ENCODE measurements at places on chromosomes 1 and 21.
A peak's percentile ranks its signal among the peaks of the same experiment; 100 is the strongest.

DNA sequence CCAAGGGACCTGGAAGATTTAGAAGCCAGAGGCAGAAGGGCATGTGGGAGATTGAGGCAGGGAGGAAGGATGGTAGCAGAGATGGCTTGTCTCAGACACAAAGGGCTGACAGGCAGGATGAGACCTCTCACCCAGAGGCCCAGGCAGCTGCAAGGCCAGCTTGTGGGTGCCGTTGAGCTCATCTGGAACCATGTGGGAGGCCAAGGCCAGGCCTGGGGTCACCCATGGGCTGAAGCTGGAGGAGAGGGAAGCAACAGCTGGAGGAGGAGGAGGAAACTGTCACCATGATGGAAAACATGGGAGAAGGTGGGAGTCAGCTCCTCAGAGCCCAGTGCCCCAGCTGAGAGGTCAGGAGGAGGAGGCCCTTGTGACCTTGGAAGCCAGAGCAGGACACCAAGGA is 6.4 kb downstream of the CRABP2 start:
- DNase-seq: no peak

GRCh38 chr21:40586575-40586974 is 260.4 kb downstream of the DSCAM start:
- DNase-seq: no peak

- DNase-seq: no peak
These were observed 163.4 kb upstream of the USP24 start for GRCh38 chr1:55378582-55378981.

- no peak for DNase-seq
These were observed 397.2 kb downstream of the OMA1 start for GRCh38 chr1:58149271-58149812.

DNA sequence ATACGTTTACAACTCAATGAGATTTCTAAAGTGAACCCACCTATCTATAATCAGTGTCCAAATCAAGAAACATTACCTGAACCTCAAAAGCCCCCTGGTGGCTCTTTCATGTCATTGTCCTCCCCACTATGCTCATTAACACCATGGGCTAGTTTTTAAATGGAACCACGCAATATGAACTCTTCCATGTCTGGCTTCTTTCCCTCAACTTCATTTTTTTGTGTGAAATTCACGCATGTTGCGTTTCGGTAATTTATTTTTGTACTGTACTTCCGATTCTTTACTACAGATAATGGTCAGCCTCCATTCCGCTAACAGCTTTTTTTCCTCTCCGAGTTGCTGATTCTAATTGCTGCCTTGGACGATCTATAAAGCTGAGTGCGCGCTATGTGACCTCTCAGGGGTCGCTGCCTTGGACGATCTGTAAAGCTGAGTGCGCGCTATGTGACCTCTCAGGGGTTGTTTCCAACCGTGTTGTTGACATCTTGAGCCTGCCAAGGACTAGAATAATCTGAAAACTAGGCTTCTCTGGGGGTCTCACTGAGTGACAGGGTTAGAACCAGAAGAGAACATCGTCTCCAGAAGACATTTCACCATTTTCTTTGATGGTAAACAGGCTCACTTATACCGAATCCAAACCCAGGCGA is 1.1 kb upstream of the CACYBP start:
- peak; percentile 63 for DNase-seq

GRCh38 chr1:34054920-34055319 is 110.1 kb downstream of the CSMD2 start:
- no peak for DNase-seq

DNA sequence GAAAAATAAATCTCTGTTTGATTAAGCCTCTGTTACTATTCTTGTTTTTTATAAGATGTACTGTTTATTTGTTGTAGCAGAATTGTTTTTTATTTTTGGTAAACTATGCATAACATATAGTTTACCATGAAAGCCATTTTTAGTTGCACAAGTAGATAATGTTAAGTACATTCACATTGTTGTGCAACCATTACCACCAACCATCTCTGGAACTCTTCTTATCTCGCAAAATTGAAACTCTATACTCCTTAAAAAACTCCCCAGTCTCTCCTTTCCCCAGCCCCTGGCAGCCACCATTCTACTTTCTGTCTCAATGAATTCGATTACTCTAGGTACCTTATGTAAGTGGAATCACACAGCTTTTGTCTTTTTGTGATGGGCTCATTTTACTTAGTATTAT is 27.4 kb upstream of the UHMK1 start:
- no peak for DNase-seq

- no peak for DNase-seq
These were observed 17.7 kb downstream of the COL6A2 start for GRCh38 chr21:46115441-46116188.

- DNase-seq: no peak
These were observed 38.8 kb downstream of the POFUT2 start for GRCh38 chr21:45248893-45249381.

GRCh38 chr1:228062812-228063211 is 19.7 kb upstream of the ARF1 start:
- DNase-seq: no peak

DNA sequence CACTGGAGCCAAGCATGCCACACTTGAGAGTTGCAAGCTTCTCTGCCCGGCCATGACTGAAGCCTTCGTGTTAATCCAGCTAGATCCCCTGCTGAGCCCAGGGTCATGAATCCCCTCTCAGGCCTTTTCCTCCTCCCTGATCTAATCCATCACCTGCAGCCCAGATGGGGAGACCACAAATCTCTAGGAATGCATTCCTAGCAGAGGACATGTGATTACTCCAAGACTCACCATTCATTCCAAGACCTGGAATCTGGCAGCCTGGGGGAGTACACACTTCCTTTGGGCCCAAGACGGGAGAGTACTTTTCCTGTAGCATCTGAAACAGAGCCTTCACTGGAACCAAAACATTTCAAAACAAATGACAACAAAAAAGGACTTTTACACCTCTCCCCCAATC is 269.3 kb upstream of the NFIA start:
- no peak for DNase-seq

DNA sequence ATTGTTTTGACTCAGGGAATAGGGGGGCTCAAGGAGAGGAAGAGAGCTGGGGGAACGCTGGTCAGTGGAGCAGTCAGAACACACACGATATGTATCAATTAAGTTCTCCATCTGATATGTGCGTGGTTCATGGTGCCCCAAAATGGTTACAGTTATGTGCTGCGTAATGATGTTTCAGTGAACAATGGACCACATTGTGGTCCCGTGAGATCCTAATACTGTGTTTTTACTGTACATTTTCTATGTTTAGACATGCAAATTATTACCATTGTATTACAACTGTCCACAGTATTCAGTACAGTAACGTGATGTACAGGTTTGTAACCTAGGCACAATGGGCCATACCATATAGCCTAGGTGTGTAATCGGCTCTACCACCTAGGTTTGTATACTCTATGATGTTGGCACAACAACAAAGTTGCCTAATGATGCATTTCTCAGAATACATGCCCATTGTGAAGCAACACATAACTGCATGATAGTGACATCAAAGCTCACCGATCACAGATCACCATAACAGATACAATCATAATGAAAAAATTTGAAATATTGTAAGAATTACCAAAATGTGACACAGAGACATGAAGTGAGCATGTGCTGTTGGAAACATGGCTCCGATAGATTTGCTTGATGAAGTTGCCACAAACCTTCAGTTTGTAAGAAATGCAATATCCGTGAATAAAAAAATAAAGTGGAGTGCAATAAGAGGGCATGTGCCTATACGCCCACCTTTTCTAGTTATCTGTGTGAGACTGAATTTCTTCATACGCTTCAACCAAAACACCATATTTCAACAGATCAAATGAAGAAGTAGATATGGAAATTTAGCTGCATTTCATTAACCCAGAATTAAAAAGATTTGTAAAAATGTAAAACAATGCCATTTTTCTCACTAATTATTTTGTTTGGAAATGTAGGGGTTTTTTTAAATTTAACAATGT is 14.8 kb upstream of the TMEM54 start:
- no peak for DNase-seq

- DNase-seq: no peak
These were observed 6.2 kb upstream of the TMEM200B start for GRCh38 chr1:29129916-29130315.

GRCh38 chr21:45087022-45087823 is 12.8 kb downstream of the ADARB1 start:
- DNase-seq: peak; percentile 19

DNA sequence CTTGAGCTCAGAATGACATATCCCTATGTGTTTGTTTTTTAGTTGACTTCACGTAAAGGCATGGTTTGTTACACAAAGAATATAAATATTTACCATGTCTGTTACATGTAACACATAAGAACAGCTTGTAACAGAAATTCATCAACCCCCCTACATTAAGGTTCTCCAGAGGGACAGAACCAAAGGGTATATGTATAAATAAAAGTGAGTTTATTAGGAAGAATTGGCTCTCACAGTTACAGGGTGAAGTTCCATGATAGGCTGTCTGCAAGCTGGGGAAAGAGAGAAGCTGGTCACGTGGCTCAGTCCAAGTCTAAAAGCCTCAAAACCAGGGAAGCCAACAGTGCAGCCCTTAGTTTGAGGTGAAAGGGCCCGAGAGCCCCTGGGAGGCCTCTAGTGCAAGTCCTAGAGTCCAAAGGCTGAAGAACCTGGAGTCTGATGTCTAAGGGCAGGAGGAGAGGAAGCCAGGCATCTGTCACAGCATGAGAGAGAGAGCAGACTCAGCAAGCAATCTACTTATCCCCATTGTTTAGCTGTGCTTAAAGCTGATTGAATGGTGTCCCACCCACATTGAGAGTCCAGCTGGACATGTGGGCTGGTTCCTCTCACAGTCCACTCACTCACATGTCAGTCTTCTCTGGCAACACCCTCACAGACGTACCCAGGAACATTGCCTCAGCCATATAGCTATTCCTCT is 15.8 kb downstream of the THRAP3 start:
- DNase-seq: no peak

DNA sequence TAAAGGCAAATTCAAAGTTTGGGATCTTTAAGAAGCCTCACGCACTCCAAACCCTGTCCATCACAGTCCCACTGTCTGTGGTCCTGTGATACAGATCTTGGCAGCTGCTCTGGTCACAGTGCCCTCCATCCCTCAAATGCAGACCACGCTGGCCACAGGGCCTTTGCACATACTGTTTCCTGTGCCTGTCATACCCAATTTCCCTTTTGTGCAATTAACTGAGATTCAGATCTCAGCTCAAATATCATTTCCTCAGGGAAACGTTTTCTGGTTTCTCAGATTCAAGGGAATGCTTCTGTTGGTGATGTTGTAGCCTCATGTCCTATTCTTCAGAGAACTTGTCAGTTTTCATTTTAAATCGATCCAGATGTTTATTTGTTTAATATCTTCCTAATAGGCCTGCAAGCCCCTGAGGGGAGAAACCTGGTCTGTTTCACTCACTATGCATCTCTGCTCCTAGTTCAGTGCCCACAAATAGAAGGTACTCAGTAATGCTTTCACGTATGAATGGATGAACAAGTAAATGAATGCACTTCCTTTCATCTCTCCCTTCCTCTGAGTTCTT is 24.2 kb upstream of the GRIK3 start:
- DNase-seq: no peak

- peak; percentile 90 for DNase-seq
These were observed 160.8 kb upstream of the SGIP1 start for GRCh38 chr1:66373157-66373591.

GRCh38 chr1:9705337-9706093 is 54.0 kb downstream of the PIK3CD start:
- no peak for DNase-seq

DNA sequence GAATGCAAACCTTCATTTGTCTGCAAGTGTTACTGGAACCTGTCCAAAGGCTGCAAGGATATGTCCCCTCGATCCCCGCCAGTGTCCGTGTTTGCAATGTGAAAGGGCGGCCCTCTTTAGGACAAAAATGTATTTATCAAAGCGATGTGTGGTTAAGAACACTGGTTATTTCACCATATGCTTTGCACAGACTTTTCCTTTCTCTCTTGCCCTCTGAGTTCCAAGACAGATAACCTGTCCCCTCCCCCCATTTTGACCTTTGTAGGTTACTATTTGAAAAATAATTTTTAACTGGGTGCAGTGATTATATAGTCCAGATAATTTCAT is 1.8 kb downstream of the CHRM3 start:
- no peak for DNase-seq

All from AML-193 (cell line).